Fibroblast of lung (primary cell): ENCODE measurements at places on chromosomes 7 and 10. TPM values are rescaled to one million over a fixed set of nuclear protein-coding genes. Genes with fewer than 3 reads are reported as not detected.

- DNase-seq: no peak
- H3K4me1 ChIP-seq: no peaks in the 10 kb centered on the region
- no peak overlapping the region for H3K4me3 ChIP-seq
- H3K36me3 ChIP-seq: no peaks in the 10 kb centered on the region
- no peaks in the 10 kb centered on the region for H3K27me3 ChIP-seq
- no peak overlapping the region for H3K27ac ChIP-seq
Observed at GRCh38 chr7:66571568-66571967, 57.1 kb upstream of the KCTD7 start.

CHAT gene
- polyA plus RNA-seq: not detected in 2 replicates

CNTNAP2 gene
- polyA plus RNA-seq: not detected in 2 replicates

ELFN1 gene
- 0.16 and 0.26 TPM in 2 replicates for polyA plus RNA-seq
